ENCODE measurements at places on chromosomes 1 and 21.

DNA sequence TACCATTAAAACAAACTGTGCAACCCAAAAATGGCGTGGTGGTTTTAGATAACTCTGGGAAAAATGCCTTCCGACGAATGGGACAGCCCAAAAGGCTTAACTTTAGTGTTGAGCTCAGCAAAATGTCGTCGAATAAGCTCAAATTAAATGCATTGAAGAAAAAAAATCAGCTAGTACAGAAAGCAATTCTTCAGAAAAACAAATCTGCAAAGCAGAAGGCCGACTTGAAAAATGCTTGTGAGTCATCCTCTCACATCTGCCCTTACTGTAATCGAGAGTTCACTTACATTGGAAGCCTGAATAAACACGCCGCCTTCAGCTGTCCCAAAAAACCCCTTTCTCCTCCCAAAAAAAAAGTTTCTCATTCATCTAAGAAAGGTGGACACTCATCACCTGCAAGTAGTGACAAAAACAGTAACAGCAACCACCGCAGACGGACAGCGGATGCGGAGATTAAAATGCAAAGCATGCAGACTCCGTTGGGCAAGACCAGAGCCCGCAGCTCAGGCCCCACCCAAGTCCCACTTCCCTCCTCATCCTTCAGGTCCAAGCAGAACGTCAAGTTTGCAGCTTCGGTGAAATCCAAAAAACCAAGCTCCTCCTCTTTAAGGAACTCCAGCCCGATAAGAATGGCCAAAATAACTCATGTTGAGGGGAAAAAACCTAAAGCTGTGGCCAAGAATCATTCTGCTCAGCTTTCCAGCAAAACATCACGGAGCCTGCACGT is 82.1 kb downstream of the PRDM2 start:
- no peak for DNase-seq

DNA sequence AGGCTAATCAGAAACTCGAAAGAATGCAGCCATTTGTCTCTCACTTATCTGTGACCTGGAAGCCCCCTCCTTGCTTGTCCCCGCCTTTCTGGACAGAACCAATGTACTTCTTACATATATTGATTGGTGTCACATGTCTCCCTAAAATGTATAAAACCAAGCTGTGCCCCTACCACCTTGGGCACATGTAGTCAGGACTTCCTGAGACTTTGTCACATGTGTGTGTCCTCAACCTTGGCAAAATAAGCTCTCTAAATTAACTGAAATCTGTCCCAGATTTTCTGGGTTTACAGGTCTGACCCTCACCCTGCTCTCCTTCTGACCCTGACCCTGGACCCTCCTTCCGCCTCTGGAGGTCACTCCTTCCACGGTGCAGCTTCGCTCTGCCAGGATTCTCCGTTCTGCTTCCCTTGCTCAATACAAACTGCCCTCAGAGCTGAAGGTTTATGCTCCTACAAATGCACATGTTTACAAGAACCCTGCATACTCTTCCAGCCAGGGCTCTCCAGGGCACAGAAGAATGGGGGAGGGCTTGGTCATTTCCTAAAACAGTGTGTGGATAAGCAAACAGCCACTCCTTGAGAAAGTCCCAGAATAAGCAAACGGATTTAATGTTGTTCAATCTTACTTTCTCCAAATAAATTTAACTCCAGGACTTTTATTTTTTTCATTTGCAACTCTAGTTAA is 160.5 kb downstream of the ACTL8 start:
- no peak for DNase-seq

DNA sequence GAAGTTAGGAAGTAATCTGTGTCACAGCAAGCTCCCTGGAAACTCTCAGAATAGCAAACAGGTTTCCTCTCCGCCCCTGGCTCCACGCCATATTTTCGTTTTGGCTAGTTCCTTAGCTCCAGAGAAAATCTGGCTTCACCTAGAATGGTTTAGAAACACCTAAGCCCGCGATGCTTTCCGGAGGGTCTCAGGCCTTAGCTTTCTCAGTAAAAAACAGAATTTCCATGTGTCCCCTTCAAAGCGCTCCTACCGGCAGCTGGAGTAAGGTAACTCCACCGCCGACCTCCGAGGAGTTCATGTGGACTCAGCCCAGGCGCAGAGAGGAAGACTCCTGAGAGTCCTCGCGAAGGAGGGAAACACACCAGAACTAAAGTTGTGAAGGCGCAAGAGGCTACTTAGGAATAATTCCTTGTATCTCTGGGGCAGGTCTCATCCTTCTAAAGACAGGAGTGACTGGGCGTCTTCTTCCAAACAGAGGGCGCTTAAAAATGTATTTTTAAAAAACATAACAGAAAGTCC is 406 bp downstream of the KIAA0040 start:
- peak; percentile 31 for DNase-seq

- DNase-seq = no peak
These were observed 9.1 kb upstream of the AK2 start for GRCh38 chr1:33045814-33046213.

GRCh38 chr1:221549815-221550214 is 192.1 kb downstream of the DUSP10 start:
- DNase-seq = no peak

DNA sequence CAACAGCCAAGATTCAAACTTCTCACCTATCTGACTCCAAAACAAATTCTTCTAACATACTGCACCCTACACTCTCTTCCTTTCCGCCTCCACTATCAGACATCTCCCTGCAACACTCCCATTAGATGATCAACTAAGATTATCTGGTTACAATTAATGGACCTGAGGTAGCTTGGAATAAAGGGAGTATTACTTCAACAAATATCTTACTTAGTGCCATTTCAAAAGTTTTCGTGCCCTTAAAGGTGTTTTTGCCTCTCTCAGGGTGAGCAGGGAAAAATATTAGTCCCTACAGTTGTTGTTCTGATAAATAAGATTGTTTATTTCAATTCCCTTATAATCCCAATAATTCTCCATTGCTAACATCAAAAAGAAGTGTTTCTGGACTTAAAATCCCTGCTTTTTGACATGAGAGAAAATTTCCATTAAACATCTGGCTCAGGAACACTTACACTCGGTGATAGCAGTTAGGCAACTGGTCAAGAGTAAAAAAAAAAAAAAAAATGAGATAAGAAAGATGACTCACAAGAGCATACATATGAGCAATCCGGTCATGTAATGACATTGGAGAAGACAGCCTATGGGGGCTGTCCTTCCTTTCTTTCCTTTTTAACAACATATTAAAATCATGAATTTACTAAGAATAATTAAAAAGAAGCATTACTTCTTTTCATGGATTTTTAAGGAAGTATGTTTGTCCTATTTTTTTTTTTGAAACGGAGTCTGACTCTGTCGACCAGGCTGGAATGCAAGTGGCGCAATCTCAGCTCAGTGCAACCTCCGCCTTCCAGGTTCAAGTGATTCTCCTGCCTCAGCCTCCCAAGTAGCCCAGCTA is 7.6 kb downstream of the RSBN1 start:
- no peak for DNase-seq

DNA sequence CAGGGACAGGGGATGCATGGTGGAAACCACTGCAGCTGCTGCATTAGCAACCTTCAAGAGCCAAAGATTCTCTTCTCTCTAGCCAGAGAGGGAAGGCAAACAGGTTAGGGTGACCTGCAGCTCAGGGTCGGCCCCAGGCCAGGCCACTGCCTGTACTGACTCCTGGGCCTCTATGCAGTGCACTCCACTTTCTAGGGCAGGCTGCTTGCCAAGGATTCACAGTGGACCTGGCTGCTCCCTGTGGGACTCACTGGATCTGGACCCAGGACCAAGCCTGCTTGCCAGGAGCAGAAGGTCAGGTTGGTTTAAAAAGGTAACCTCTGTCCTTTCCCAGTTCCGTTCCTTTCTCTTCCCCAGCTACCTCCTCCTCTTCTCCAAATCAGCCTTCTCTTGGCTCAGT is 52.4 kb downstream of the HIVEP3 start:
- no peak for DNase-seq

DNA sequence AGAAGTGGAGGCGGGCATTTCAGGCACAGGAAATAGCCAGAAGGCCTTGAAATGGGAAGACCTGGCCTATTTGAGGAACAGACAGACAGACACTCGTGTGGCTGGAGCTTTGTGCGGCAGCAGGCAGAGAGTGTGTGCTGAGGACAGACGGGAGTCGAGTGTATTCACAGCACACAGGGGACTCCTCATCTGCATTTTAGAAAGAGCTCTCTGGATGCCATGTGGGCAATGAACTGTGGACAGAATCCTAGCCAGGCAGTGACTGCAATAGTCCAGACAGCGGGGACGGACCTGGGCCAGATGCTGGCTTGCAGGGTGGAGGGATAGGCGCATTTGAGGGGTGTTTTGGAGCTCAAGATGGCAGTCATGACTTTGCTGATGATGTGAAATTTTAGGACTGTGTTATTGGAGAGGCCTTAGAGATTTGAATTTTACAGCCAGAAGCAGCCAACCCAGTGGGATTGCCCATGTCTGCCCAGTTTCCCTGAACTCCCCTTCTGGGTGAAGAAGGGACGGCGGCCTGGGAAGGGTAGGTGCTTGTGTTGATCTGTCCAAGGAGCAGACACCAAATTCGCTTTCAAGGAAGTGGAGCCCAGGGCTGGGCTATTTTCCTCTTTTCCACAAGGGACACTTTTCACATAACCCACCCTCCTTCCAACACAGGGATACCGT is 43.7 kb downstream of the CHAF1B start:
- DNase-seq = no peak

GRCh38 chr1:33377756-33378155 is 53.1 kb downstream of the PHC2 start:
- DNase-seq = no peak

- no peak for DNase-seq
These were observed 677 bp upstream of the HSD11B1 start for GRCh38 chr1:209703834-209704504.

GRCh38 chr1:7119156-7119555 is 333.9 kb downstream of the CAMTA1 start:
- DNase-seq = no peak

DNA sequence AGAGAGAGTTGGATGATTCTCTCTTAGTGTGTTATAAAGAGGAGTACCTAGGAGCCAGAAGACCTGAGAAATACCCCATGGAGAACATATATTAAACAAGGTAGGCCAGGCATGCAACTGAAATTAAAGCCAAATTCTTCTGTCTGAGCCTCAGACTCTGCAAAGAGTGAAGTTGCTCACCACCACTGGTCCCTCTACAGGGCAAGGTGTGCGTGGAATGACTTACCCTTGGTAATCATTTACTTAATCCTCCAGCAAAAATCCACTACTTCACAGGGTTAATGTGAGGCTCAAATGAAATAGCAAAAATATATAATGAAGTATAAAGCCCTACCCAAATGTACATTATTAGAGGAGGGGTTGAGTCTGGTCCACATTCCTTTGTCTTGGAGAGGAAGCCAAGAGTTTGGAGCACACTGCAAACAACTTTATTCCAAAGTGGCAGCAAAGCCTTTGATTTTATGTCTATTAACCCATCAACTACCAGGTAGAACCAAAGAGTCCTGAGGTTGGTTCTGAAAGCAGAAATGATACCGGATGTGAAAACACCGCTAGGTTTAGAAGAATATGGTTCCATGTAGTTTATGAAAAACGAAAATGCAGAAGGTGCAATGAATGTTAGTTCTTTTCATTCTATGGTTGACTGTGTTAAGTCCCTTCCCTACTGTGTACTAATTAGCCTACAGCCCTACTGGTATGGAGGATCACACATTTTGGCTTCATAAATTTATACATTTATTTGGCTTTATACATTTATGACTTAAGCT is 8.5 kb downstream of the SSR2 start:
- DNase-seq = no peak

DNA sequence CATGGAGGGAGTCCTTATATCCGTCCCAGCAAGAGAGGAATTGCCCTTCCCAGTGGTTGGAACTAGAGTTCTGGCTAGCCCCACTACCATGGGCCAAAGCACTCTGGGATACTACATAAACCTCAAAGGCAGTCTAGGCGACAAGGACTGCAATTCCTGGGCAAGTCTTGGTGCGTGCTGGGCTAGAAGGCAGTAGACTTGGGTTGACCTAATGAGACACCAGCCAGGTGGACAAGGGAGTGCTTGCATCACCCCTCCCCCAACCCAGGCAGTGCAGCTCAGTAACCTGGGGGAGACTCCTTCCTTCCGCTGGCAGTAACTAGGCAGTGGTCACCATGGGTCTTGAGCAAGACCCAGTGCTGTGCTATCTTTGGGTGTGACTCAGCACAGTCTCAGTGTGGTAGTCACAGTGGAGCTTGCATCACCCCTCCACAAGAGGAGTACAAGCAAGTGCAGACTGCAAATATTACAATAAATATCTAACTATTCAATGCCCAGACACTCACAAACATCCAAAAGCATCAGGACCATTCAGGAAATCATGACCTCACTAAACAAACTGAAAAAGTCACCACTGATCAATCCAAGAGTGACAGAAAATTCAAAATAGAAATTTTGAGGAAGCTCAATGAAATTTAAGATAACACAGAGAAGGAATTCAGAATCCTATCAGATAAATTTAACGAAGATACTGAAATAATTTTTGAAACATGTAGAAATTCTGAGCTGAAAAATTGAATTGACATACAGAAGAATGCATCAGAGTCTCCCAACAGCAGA is 84.7 kb upstream of the LYPLAL1 start:
- DNase-seq = no peak

DNA sequence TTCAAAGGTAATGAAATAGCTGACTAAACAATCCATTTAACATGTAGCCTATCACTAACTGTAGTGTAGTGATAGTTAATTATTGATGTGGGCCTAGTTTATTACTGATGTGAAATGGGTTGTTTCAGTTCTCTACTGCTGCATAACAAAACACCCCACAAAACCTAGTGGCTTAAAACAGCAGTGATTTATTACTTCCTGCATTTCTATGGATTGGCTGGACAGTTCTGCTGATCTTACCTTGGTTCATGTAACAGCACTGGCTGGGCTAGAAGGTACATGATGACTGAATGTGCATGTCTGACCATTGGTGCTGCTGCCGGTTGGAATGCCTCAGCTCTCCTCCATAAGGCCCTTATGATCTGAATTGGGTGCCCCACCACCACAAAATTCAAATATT is 5.4 kb upstream of the ABL2 start:
- no peak for DNase-seq

DNA sequence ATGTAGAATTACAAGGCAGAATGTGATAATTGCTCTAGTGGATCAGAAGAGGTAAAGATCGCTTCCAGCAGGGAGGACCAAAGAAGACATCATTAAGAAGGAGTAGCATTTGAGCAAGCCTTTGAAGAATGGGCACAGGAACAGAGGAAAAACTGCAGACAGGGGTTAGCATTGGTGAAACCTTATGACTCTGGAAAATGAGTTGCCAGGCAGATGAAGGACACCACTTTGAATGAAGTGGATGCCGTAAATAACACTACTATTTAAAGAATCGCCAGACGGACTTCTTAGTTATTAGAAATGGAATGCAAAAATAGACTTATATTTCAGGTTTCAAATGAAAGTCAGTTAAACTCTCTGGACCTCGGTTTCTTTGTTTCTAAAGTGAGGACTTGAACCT is 727.7 kb downstream of the USP25 start:
- DNase-seq = no peak

All from NCI-H1105 (cell line).